ENCODE measurements at places on chromosomes 4 and X.

DNA sequence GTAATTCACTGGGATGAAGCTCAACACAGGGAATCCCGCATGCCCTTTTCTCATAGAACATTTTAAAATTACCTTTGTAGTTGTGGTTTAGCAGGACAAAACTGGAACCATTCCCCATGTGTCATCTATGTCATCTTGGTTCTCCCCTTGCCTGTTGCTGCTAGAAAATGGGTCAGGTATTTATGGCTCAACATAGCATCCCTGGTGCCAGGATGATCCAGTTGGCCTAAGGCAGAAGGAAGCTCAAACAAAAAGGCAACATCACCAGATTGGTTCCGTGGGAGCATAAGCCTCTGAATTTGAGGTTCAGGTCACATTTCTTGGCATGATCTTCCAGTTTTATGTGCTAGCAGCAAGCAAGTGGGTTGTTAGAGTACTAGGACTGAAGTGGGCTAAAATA is 552.6 kb upstream of the BOD1L1 start:
- no peak for DNase-seq

- no peak for DNase-seq
Observed at GRCh38 chrX:103495786-103496185, 23.5 kb downstream of the RAB40A start.

DNA sequence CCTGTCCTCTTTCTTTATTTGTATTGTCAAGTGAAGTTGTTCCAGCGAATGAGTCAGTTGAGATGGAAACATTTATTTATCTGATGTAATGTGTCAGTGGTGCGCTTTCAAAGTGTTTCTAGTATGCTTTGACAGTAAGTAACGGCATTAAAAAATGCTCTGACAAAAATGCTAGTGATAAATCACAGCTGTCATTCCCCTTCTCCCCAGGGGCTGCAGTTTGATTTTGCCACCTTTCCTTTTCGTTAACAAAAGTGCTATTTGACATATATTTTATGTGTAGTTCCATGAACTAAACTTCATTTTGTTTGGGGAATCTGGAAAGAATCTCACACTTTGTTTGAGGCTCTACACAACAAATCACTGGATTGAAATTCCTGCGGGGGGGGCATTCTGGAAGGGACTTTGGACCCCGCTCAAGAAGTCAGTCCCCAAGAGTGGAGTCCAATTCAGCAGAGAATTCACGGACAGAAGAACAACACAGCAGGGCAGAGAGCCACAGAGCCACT is 7.6 kb upstream of the TBC1D19 start:
- DNase-seq = no peak

DNA sequence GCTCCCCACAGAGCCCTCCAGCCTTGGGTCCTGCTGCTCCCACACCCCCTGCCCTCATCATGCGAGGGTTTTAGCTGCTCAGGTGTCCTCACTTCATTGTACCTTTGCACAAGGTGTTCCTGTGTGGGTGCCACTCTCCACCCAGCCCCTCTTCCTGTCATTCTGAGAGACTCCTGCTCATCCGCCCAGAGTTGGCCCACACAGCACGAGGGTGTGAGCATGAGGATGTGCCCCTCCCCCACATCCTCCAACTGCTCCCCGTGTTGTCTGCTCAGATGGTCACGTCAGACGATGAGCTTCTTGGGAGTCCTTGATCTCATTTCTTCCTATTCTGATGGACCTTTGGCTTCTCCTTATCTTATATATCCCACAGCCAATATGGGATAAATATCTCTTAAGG is 53.2 kb downstream of the HTT-AS start:
- no peak for DNase-seq

DNA sequence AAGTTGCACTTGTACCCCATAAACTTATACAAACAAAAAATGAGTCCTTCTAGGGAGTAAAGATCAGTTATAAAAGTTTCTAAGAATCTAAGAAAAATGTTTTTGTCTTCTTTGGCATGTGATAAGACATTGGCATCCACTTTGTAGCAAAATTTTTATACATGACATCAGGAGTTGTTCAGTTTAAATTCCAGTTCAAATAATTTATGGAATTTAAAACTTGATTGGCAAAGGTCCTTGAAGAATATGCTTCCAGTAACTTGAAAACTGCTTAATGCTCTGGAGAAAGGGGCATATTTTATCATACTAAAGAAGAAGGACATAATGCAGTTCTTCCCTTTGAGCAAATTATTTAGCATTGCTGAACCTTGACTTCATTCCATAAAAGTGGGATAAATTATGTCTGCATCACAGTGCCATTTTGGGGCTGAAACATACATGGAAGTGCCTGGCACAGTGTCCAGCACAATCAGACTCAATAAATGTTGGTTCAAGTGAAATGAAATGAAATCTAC is 163.3 kb upstream of the IL15 start:
- DNase-seq = no peak

GRCh38 chr4:73902038-73902637 is 32.9 kb downstream of the CXCL1 start:
- no peak for DNase-seq

DNA sequence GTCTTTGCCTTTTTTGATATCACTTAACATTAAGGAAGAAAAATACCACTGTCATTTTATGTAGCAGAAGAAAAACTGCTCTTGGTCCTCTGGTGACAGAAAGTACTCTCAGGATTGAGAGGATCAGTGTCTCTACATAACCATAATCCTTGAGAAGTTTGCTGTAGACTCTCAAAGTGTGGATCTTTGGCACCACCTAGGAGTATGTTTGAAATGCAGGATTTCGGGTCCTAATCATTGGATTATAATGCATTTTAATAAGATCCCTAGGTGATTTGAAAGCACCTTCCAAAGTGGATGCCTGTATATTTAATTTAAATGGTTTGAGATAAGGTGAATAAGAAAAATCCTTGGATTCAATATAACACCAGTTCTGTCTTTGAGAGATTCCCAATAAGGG is 23.2 kb downstream of the MOB1B start:
- no peak for DNase-seq

- DNase-seq = no peak
Observed at GRCh38 chrX:149073479-149073878, 431.6 kb downstream of the IDS start.

DNA sequence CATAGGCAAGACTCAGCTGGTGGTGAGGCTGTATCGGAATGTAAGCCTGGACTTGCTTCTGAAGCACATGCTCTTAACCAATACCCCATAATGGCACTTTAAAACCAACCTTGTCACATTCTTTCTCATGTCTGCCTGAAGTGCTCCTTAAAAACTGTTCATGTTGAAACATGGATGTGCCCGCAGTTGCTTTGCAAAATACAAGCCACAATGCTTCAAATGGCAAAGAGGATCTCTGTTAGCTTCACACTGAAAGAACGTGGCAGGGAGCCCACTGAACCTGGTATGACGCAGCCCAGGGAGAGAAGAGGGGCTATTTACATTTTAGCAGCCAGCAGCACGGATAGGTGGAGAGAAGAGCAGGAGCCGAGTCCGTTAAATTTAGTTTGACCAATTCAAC is 29.3 kb downstream of the SOD3 start:
- no peak for DNase-seq

DNA sequence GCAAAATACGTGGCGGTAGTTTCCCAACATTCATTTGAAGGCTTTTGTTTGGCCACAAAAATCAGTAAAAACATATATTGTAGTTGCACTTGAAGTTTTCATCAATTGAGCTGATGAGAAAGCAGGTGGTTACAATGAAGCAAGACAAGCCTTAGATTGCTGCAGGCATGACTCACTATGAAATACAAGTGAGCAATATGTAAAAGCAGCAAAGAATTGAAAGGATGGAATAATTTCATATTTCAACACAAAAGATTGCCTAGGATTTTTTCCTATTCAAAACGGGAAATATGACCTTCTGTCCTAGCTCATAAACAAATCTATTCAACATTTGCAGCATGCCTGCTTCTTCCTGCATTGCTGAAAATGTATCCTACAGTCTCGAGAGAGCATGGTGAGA is 190.9 kb upstream of the BANK1 start:
- no peak for DNase-seq

- no peak for DNase-seq
Observed at GRCh38 chr4:136495076-136495475, 1037.2 kb downstream of the PCDH18 start.

DNA sequence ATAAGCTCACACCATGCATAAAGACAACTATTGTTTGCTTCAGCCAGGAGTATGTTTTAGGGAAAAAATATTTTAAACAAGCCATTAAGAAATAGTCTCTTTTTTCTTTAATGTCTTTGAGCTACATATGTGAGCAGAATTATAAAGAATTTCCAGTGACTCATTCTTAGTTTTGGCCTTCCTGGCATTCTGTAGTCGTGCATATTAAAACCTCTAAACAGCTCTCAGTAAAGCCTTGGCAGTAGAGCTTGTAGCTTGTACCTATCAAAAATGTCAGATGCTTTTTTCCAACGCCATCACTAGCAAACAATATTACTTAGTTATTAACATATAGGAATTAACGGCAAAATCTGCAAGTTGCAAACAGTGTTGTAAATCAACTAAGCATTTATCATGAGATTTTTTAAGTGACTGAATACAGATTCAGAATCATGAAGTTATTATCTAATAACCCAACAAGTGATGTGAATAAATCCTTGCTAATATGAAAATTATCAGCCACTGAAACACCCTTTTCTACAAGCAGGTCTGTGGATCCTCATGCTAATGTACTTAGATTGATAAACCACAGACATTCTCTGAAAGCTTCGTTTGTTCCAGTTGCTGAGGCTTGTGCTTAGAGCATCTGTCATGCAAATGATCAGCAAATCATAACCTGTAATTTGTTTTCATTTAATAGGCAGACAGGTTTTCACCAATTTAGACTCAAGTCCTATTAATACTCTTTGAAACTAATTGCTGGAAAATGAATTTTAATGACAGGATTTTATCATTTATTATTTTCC is 412.0 kb upstream of the ATOH1 start:
- DNase-seq = no peak

DNA sequence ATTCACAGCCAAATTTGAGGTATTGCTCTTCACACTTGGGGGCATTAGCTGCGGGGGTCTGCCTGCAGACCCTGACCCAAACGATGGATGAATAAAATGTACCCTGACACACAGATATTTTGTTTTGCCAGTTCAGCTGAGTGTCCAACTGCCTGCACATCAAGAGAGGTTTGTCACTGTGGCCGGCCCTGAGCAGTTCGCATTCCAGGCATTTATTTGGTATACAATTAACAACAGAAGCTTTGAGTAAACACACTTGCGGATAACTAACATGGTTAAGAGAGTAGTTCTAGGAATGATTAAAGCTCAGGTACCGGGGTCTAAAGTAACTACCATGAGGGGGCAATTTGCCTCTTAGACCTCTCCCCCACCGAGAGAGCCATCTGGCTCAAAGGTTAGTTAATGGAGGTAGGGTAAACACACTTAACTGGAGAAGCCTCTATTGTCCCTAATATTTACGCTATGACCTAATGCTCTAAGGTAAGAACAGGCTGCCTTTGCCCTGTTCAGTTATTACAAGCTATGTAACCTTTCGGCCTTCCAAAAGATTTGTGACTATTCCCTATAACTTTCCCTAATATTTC is 162.0 kb downstream of the SNCA start:
- no peak for DNase-seq

- DNase-seq = no peak
Observed at GRCh38 chr4:31548823-31549222, 828.7 kb downstream of the PCDH7 start.

- DNase-seq = no peak
Observed at GRCh38 chr4:139633661-139634060, 32.0 kb upstream of the MGST2 start.

- DNase-seq = no peak
Observed at GRCh38 chr4:40202474-40202873, 5.6 kb downstream of the RHOH start.

DNA sequence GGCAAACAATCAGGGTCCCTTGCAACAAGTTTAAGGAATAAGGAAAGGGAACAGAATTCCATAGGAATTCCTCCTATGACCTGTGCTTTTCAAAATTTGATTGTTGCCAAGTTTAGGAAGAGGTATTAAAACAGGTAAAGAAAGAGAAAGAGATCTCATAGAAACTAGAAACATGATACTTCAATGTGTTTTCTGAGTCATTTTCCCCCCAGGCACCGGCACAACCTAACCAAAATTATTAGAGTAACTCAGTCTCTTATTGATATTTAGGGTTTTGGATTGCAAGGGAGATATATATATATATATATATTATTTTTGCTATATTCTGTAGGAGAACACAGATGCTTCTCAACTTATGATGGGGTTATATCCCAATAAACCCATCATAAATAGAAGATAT is 278.0 kb upstream of the DKK2 start:
- no peak for DNase-seq

- no peak for DNase-seq
Observed at GRCh38 chr4:98539299-98539698, 119.1 kb downstream of the TSPAN5 start.

Data from germinal center (tissue), 1 donor.